ENCODE measurements at places on chromosomes 7 and 10.
A peak's percentile ranks its signal among the peaks of the same experiment; 100 is the strongest.

GRCh38 chr10:3785851-3786271 lies 852 bp upstream of the KLF6 start:
- DNase-seq, result peak; percentile 61

- DNase-seq, result no peak
Measured at GRCh38 chr10:66822801-66823200, 103.0 kb upstream of the LRRTM3 start.

GRCh38 chr10:33027088-33027487 lies 69.1 kb upstream of the ITGB1 start:
- DNase-seq, result no peak

- DNase-seq, result no peak
Measured at GRCh38 chr10:3476640-3477448, 304.3 kb upstream of the PITRM1 start.

DNA sequence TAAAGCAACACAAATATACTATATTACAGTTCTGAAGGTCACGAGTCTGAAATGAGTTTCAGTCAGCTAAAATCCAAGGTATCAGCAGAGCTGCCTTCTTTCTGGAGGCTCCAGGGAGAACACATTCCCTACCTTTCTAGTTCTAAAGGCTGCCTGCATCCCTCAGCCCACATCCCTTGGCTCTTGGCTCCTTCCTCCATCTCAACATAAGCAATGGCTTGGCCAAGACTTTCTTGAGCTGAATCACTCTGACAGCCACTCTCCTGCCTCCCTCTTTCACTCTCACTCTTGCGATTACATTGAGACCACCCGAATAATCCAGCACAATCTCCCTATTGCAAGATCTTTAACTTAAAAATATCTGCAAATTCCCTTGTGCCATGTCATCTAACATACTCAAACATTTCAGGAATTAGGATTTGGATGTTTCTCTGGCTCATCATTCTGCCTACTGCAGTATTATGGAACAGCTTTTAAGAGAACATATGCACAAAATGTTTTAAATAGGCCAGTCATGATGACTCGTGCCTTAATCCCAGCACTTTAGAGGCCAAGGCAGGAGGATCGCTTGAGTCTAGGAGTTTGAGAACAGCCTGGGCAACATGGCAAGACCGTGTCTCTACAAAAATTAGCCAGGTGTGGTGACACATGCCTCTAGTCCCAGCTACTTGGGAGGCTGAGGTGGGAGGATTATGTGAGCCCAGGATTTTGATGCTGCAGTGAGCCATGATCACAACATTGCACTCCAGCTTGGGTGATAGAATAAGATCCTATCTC lies 144.2 kb upstream of the VSTM2A start:
- DNase-seq, result no peak

- DNase-seq, result no peak
Measured at GRCh38 chr10:26524161-26524896, 86.2 kb downstream of the APBB1IP start.

DNA sequence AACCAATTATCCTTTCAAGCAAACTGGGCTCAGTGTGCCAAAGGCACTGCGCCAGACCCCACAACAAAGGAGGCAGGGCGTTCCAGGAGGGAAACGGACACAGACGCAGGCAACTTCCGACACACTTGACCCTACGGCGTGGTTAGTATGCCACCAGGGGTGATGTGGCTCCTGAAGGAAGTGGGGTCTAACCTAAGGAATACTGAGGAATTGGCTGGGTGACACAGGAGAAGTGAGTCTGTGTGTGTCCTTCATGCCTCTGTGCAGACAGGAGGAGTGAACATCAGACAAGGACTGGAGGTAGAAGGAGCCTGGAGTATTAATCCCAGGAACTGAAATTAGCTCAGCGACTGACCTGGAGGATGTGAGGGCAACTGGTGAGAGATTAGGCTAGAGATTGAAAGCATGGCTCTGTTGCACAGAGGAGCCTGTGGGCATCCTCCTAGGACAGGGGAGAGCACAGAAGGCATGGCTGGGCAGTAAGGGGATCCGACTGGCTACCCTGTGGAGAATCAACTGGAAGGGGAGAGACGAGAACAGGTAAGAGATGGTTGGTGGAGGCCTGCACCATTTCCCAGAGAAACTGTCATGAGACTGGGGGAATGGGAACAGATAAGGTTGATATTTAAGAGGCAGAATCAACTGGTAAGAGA lies 27.8 kb downstream of the GSDME start:
- no peak for DNase-seq

All from SK-N-DZ (cell line).